Upper lobe of left lung (tissue), 6 donors: ENCODE measurements at places on chromosomes 13 and 19. TPM values are rescaled to one million over a fixed set of nuclear protein-coding genes. Genes with fewer than 3 reads are reported as not detected.

The TIMM50 gene
- 51.0 TPM for total RNA-seq

The ZNF333 gene
- 22.1 TPM for total RNA-seq

The RELB gene
- total RNA-seq = 31.1 TPM

The ZSCAN1 gene
- not detected for total RNA-seq

- H3K4me1 ChIP-seq = no peaks in the 10 kb centered on the region
- no peak overlapping the region for H3K4me3 ChIP-seq
- H3K36me3 ChIP-seq = no peaks in the 10 kb centered on the region
- no peak overlapping the region for H3K27ac ChIP-seq
- H3K27me3 ChIP-seq = no peaks in the 10 kb centered on the region
Measured at GRCh38 chr13:75645141-75645540, 9.0 kb downstream of the LMO7 start.

GRCh38 chr19:33812388-33813330 lies 16.0 kb downstream of the KCTD15 start:
- H3K4me3 ChIP-seq = no peak overlapping the region
- no peak overlapping the region for H3K27ac ChIP-seq
- peaks cover 21% of the 10 kb centered on the region for H3K36me3 ChIP-seq
- H3K27me3 ChIP-seq = no peaks in the 10 kb centered on the region
- H3K4me1 ChIP-seq = peaks cover 28% of the 10 kb centered on the region

DNA sequence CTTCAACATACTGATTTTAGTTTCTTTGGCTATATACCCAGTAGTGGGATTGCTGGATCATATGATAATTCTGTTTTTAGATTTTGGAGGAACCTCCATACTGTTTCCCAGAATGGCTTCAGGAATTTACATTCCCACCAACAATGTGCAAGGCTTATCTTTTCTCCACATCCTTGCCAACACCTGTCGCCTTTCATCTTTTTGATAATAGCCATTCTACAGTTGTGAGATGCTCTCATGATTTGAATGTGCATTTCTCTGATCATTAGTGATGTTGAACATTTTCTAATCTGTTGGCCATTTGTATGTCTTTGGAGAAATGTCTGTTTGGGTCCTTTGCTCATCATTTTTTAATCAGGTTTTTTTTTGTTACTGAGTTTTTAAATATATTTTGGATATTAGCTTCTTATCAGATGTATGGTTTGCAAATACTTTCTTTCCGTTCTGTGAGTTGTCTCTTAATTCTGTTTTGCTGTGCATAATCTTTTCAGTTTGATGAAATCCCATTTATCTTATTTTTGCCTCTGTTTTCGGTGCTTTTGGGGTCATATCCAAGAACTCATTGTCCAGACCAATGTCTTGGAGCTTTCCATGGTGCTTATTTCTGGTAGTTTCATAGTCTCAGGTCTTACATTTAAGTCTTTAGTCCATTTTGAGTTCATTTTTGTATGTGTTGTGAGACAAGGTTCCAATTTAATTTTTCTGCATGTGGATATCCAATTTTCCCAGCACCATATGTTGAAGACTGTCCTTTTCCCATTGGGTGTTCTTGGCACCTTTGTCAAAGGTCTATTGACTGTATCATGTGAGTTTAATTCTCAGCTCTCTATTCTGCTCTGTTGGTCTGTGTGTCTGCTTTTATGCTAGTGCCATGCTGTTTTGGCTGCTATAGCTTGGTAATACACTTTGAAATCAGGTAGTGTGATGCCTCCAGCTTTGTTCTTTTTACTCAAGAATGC lies 44.5 kb downstream of the ARHGEF7 start:
- H3K36me3 ChIP-seq = no peaks in the 10 kb centered on the region
- H3K27me3 ChIP-seq = no peaks in the 10 kb centered on the region
- no peak overlapping the region for H3K4me3 ChIP-seq
- peaks cover 50% of the 10 kb centered on the region for H3K4me1 ChIP-seq

DNA sequence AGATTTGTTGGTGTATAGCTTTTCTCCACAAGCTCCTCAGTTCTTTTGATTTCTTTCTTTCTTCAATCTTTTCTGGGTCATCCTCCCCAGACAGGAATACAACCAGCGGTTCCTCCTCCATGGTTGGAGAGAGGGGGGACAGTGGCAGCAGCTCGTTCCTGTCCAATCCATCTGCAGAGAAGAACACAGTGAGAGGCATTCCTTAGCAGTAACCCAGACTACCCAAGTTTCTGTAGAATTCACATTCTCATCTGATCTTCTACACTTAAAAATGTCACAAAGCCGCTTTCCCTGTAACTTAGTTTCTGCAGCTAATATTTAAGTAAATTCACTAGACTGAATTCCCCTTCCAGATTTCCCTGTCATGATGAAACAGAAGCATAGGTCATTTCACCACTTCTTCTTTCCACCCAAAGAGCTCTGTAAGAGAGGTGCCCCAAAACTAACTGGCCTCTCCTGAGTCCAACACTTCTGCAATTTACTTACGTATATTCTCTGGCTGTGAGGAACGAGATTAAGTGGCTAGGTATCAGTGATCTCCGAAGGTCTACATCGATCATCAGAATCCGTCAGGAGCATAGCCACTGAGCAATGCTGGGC lies 171.9 kb downstream of the TBC1D4 start:
- no peaks in the 10 kb centered on the region for H3K27me3 ChIP-seq
- H3K36me3 ChIP-seq = no peaks in the 10 kb centered on the region
- H3K27ac ChIP-seq = no peak overlapping the region
- no peak overlapping the region for H3K4me3 ChIP-seq
- no peak for DNase-seq

DNA sequence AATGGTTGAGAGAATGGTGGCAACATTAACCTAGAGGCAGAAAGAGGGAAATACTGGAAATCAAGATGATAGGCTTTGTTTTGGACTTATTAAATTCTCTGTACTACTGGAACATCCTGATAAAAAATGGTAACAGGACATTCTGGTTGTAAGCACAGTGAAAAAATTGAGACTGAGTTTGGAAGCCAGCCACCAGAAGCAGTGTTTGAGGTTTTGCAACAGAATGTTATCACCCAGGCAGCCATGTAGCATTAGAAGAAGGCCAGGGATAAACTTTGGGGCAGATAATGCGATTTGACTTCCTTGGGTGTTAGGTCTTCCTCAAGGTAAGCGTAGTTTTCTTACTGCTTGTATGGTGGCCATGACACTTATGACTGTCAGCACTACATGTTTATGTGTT lies 307.4 kb downstream of the ATP8A2 start:
- no peaks in the 10 kb centered on the region for H3K4me1 ChIP-seq
- no peak for DNase-seq
- no peaks in the 10 kb centered on the region for H3K36me3 ChIP-seq
- H3K27ac ChIP-seq = no peak overlapping the region
- no peak overlapping the region for H3K4me3 ChIP-seq

GRCh38 chr13:48142436-48142835 lies 47.5 kb upstream of the MED4 start:
- peak overlapping the region; percentile 11 for H3K27ac ChIP-seq
- no peaks in the 10 kb centered on the region for H3K36me3 ChIP-seq
- no peaks in the 10 kb centered on the region for H3K27me3 ChIP-seq
- H3K4me1 ChIP-seq = peaks cover 11% of the 10 kb centered on the region
- DNase-seq = no peak
- no peak overlapping the region for H3K4me3 ChIP-seq

- no peak overlapping the region for H3K4me3 ChIP-seq
- no peaks in the 10 kb centered on the region for H3K36me3 ChIP-seq
- H3K4me1 ChIP-seq = no peaks in the 10 kb centered on the region
Measured at GRCh38 chr13:51255556-51255955, 33.4 kb downstream of the FAM124A start.
